ENCODE measurements at places on chromosomes 4 and X.

GRCh38 chr4:73894001-73894400 is 24.8 kb downstream of the CXCL1 start:
- DNase-seq, result no peak

DNA sequence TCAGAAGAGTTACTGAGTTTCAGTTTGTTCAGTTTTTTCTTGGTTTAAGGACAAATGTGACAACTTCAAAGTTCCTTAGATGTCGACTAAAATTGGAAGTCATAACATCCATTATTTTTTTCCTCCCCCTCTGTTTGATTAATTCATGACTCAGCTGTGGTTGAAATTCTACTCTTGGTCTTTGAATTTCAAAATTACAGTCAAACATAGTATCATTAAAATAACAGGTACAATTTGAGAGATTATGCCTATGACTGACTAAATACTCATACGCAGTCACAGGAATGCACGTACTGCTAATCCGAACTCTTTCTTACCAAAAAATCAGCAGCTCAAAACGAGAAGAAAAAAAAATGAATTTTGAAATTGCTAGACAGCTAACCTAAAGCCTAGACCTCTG is 1434.8 kb downstream of the RAPGEF2 start:
- no peak for DNase-seq

DNA sequence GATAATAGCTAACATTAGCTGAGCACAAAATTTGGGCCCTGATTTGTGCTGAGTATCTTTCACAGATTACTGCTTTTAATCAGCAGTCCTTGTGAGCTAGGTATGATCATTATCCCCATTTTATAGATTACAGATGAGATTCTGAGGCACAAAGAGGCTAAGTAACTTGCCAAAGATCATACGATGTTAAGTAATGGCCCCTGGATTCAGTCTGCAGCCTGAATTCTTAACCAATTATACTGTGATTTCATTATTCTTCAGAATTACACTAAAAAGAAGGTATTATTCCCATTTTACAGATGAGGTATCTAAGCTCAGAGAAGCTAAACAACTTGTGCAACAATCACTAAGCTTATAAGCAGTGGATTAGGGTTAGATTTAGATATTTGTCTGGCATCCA is 97.9 kb upstream of the MYOZ2 start:
- DNase-seq, result no peak

DNA sequence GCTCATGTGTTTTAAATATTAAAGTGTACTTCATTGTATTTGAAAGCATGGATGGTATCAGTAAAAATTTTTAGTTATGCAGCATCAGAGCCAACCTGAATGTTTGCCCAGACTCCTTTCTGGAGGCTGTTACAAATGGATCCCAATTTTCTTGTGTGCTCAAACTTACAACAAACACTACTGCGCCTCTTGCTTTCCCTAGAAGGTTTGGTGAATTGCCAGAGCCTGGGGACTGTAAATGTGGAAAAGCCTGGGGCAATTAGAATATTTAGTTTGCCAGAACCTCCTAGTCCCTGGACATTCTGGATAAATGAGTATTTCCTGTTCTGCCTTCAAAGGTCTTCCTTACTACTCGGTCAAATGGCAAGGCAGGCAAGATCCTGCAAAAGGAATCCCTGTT is 4.8 kb downstream of the CAPN6 start:
- DNase-seq, result no peak

DNA sequence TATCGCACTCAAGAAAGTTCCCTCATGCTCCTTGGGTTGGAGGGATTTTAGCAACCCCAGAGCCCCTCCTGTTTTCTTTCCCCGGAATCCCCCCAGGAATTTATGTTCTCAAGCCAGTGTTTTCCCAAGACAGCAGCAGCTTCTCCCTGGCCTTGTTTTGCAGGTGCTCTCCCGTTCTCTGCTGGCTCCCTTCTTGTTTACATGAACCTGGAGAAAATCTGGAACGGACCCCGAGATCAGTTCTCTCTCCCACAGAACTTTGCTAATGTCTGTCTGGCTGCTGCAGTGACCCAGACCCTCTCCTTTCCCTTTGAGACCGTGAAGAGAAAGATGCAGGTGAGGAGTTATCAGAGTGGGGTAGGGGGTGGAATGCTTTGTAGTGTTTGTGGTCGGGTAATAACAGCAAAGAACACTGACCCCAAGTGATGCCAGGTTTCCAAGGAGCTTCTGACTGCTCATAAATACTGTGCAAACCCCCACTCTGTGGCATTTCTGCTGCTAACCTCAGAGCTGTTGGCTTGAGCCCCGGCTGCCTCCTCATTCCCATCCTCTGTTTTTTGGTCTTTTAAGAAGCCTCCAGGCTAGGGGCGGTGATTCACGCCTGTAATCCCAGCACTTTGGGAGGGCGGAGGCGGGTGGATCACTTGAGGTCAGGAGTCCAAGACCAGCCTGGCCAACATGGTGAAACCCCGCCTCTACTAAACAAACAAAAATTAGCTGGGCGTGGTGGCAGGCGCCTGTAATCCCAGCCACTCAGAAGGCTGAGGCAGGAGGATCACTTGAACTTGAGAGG is 11.1 kb downstream of the SLC25A43 start:
- DNase-seq, result no peak

GRCh38 chr4:53908661-53909078 is 155.7 kb downstream of the CHIC2 start:
- no peak for DNase-seq

DNA sequence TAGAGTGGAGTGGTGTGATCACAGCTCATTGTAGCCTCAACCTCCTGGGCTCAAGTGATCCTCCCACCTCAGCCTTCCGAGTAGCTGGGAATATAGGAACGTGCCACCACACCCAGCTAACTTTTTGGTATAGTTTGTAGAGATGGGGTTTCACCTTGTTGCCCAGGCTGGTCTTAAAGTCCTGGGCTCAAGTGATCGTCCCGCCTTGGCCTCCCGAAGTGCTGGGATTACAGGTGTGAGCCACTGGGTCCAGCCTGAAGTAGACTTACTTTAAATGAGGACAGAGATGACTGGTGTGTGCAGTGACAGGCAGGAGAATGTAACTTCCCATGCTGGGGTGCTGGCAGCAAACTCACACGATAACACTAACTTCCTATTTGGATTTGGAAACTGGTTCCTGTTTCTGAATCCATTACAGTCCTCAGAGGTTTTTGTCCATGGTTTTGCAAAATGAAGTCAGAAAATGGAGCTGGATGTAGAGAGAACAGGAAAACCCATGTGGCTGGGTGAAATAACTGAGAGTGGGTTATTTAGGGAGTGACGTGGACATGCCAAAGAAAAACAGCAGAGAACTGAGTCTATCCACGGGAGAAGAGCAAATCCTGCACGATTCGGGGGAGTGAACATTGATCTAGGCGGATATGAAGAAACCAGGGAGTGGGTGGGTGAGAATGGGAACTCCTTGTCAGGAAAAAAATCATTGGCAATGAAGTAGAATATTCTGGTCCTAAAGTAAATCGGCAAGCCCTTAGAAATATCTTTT is 95.6 kb downstream of the GATB start:
- no peak for DNase-seq

DNA sequence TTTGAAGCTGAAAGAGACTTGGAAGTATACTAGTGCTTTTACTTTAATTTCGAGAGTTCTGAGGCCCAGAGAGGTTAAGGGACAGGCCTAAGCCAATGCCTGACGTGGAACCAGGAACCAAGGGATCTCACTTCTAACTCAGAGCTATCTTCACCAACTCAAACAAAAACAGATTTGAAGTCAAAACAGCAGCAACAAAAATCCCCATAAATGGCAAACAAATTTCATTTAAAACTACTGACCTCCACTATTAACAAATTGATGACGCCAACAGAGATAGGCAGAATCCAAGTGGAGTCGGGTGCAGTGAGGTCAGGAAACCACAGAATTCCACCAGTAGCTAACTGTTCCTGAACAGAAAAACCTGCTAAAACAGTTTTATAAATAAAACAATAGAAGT is 5.0 kb downstream of the COX18 start:
- no peak for DNase-seq

DNA sequence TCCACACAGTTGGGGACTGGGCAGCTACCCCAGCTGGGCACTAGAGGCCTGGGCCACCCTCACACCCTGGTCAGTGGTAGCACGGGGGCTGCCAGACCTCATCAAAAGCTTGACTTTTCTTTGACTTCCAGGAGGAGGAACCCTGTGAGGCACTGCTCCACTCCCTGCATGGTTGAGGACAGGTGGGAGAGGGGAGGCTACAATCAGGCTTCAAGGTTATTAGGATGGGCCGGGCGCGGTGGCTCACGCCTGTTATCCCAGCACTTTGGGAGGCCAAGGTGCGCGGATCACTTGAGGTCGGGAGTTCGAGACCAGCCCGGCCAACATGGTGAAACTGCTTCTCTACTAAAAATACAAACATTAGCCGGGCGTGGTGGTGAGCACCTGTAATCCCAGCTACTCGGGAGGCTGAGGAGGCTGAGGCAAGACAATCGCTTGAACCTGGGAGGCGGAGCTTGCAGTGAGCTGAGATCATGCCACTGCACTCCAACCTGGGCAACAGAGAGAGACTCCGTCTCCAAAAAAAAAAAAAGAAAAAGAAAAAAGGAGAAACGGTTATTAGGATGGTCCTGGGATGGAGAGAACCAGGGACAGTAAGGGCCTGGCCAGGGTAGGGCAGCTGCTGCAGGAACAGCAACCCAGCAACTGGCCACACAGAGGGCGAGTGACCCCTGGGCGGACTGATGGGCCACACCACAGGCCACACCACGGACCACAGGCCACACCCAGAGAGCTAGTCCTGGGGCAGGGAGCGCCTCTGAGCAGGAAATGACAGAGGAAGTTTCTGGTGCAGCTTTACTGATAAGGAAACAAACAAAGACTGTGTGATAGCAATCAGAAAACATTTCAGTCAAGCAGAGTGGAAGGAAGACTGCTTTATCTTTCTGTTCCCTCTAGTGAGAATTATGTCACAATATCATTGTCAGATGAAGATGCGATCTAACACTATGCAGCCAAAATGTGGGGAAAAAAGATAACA is 20.5 kb upstream of the OPN1LW start:
- no peak for DNase-seq

- DNase-seq, result peak; percentile 50
These were observed 521.7 kb downstream of the PPARGC1A start for GRCh38 chr4:23368081-23368697.

GRCh38 chr4:37653601-37654000 is 32.6 kb downstream of the RELL1 start:
- DNase-seq, result peak; percentile 29

DNA sequence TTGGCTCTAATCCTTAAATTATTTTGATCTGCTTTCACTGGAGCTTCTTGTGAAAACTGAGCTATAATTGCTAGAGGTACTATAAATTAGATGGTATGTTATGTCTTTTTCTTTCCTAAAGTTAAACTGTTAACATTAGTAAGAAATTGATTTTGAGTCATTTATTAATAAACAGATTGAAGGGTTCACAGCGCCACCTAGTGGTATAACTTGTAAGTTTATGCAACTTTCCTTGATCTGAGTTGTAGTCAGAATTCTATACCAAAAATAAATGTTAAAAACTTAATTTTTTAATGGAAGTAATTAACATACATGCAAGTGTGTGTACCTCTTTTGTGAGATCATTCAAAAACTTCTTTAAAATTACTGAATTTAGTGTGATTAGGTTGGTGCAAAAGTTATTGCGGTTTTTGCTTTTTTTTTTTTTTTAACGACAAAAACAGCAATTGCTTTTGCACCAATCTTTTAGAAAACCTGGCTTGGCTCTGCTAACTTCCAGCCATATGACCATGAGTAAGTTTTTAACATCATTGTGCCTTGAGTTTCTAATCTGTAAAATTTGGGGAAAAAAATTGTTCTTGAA is 151.5 kb downstream of the CENPC start:
- DNase-seq, result no peak

DNA sequence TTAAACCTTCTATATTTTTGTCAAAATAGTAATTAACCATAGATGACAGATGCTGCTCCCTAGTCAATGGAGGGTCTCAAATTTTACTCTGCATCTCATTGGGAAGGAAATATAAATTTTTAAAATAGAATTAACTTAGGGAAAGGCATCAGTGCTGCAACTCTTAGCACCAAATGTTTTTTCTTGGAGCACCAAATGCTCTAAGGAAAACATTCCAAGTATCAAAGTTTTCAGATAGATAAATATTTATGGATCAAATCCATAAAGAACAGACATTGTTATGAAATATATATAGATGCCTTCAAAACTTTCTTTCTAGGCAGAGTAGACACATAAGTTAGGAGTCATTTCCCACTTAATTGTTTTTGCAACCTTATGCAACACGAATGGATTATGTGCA is 168.7 kb downstream of the ANTXR2 start:
- no peak for DNase-seq

DNA sequence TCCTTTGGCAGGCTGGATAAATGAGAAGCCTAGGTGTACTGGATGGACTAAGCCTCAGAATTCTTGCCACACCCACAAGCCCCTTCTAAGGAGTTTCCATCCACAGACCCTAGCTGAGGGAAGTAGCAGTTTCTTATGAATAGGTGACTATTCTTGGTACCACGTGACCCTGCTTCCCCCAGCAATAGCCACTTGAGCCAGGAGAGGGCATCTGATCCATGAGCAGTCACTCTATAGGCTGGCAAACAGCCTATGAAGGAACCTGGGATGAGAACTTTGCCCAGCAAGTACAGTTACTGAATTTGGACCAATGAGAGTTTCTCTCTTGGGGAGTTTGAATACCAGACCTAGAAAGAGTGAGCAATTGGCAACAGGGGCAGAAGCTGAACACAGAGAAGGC is 84.0 kb downstream of the RTL9 start:
- DNase-seq, result no peak

- DNase-seq, result no peak
These were observed 1.9 kb upstream of the PPP3CA start for GRCh38 chr4:101348995-101349800.

- DNase-seq, result no peak
These were observed 9.8 kb upstream of the BCOR start for GRCh38 chrX:40107291-40108161.

GRCh38 chr4:92791871-92792440 is 488.2 kb downstream of the GRID2 start:
- no peak for DNase-seq

GRCh38 chr4:94240384-94240783 is 32.7 kb downstream of the SMARCAD1 start:
- no peak for DNase-seq
